GM04503 (cell line): ENCODE measurements at places on chromosomes 3 and 15.

- DNase-seq = no peak
These were observed 16.5 kb downstream of the PODXL2 start for GRCh38 chr3:127645371-127646015.

DNA sequence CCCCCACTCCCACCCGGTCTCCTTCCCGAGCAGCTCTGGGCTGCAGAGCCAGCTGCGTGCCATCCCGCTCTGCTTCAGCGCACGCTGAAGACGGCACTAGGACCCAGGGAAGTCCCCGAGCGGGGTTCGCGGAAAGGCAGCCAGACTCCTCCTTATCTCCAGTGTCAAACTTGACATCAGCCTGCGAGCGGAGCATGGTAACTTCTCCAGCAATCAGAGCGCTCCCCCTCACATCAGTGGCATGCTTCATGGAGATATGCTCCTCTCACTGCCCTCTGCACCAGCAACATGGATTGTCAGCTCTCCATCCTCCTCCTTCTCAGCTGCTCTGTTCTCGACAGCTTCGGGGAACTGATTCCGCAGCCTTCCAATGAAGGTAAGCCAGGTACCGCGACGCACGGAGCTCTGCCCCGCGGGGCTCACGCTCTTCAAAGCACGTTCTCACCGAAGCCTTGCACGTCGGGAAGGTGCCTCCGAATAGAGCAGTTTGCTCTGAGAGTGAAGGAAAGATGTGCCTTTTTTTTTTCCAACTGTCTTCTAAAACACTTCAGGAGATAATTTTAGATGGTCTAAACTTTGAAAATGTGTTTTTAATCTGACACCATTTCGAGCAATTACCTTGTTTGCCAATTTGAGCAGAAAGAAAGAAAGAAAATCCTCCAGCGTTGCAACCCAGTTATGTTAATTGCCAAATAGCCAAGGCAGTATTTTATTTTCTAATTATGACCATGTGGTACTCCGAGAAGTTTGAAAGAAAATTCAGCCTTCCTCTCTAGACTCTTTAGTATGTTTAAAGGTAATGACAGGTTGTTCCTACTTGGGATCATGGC is at the start of gene EPHA3:
TSS of gene EPHA3 (plus strand) at position 161 of the 830 bp plus-strand sequence. CDS start at position 289, 128 bp downstream.
- DNase-seq = no peak

DNA sequence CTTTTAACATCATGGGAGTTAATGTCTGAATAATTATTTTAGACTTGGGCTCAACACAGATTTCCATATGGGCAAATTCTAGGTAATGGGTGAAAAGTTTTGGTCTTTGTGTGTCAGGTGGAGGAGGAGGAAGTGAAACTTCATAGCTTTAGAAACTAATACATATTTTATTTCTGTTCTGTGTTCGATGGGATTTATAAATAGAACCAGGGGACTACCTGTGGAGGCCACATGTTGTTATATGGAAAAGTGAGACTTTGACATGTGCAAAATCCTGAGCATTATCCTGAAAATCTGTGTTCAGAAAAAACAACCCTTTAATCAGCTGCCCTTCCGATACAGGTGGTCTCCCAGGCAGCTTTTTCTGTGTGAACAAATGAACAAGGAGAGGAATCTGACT is 209.5 kb downstream of the SOX2 start:
- no peak for DNase-seq

DNA sequence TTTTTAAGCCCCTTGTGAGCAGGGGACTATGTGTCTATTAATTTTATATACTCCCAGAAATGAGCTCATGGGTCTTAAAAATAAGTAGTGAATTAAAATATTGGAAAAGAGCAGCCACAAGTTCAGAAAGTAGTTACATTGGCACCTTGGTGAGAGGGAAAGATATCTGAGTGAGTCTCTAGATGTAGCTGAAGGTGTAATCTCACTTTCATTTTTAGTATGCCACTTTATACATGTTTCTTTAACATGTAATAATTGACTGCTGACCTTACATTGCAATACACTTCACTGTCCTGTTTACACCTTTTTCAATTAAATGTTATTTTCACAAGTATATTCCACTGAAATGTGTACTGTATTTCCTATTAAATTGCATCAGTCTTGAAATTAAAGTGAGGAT is 12.1 kb upstream of the PAK6 start:
- no peak for DNase-seq

GRCh38 chr15:94327356-94327936 is 96.1 kb downstream of the MCTP2 start:
- DNase-seq = no peak

DNA sequence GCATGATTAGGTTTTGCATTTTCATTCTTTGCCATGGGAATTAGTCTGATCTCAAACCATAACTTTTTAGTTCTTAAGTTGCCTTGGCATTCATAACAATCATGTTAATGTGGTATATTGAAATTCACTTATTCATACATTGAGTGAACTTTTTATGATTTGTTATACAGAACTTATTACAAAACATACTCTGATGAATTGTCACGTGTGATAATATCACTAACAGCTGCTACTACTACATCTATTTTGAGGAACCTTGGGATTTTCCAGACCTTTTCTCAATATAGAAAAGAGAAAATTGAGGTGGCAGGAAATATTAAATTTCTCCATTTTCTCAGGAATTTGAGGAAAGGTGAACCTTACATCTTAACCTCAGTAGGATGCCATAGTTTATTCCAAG is 9.2 kb downstream of the LXN start:
- DNase-seq = no peak

DNA sequence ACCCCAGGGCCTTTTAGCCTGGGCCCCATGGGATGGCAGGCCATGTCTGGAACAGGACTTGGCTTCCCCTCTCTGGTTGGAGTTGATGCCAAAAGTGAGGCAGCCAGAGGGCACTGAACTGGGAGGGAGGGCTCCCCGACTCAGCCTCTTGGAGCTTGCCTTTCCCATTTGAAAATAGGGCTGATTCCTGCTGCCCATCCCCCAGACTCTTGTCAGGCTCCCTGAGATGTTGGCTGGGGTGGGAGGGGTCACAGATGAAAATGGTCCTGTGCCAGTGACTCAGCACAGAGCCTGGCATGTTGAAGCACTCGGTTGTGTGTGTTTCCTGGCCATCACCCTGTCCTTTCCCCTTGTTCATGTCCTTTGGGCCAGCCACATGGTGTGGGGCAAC is 6.6 kb downstream of the PPCDC start:
- peak; percentile 8 for DNase-seq

- DNase-seq = peak; percentile 45
These were observed 340.3 kb downstream of the SLC9A9 start for GRCh38 chr3:143507735-143508580.

DNA sequence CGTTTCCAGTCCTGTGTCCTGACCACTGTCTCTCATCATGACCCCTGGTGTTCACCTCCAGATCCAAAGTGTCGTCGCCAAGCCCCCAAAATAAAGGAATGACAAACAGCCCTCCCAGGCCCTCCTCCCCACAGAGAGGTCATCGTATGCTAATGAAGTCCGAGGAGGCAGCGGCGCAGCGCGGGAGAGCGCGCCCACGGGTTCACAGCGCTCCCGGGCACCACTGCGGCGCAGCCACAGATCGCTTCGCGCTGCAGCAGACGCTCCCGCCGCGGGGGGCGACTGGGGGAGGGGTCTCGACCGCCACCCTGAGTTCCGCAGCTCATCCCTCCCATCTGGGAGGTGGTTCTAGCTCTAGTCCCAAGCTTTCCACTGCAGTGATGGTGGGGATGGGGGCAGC is 1.3 kb downstream of the DGKG start:
- no peak for DNase-seq

GRCh38 chr3:99388780-99389179 is 249.6 kb upstream of the COL8A1 start:
- DNase-seq = no peak

GRCh38 chr3:188673646-188674186 is 498.1 kb upstream of the TPRG1 start:
- DNase-seq = peak; percentile 82

- peak; percentile 31 for DNase-seq
These were observed 30.2 kb downstream of the KCNAB1 start for GRCh38 chr3:156150434-156151066.

- DNase-seq = no peak
These were observed 1.7 kb upstream of the LINGO1 start for GRCh38 chr15:77634266-77634962.

DNA sequence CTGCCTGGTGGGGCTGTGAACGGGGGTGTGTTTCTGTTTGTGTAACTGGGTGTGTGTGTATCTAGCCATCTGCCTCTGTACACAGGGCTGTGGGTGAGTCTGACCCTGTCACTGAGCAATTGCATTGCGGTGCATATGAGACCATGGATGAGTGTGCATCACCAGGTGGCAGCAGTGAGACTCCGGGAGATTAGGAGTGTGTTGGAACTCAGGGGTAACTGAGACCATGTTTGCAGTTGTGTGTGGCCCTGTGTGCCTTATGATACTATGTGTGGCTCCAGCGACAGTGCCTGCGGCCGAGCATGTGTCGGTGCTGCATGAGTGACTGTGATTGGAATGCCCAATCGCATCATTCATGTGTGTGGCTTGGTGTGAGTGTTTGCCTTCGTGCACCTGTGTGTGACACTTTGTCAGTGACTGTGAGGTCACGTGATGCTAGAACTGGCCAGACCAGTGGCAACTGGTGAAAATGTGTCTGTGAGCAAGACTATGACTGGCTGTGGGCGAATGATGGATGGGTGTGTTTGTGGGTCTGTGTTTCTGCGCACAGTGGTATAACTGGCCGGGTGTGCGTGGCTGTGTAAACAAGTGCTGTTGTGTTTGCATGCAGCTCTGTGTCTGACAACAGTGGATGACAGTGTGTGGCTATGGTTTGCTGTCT is 14.0 kb downstream of the VILL start:
- no peak for DNase-seq

- DNase-seq = no peak
These were observed 9.4 kb downstream of the RPLP1 start for GRCh38 chr15:69462030-69462492.

DNA sequence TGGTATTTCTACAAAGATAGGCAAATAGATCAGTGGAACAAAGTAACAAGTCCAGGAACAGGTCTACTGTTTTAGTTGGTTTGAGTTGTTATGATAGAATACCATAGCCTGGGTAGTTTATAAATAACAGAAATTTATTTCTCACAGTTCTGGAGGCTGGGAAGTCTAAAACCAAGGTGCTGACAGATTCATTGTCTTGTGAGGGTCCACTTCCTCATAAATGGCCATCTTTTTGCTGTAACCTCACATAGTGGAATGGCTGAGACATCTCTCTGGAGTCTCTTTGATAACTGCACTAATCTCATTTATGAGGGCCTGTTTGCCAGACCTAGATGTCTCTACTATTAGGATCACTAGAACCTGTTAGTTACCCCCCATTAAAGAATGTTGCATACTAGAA is 152.3 kb upstream of the MYRIP start:
- no peak for DNase-seq

- no peak for DNase-seq
These were observed 346.1 kb downstream of the EPHB1 start for GRCh38 chr3:135141160-135141559.

GRCh38 chr15:31102374-31103342 is 1.1 kb upstream of the TRPM1 start:
- DNase-seq = no peak

- peak; percentile 17 for DNase-seq
These were observed 225.6 kb upstream of the ROPN1 start for GRCh38 chr3:124217542-124217941.

DNA sequence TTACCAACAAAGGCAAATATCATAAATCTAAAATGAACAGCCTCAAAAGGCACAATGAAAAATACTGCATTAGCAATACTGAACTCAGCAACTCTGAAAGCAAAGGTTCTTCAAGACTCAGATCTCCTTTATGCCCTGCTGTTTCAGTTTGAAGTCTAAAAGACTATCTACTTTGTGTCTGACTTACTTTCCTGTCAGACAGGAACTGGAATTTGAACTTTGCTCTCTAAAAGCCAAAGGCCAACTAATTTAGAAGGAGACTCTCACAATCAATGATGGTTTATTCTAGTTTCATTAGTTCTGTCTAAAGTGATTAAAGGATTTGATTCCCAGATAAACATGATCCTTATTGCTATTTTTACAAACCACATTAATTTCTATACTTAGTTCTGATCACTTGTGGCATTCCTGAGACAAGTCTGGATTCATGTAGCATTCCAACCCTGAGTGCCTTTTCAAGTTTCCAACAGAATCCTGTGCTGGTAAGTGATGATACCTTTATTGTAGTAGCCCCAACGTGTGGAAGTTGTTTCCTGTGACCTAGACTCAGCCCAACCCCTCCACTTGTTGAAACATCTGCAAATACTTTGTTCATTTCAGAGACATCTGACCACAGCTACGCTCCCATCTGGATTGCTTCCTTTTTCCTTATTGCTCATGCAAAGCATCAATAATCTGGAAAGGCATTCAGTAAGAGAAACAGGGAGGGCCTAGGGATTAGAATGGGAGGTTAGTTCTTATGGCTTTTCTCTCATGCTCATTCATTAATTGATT is 14.9 kb upstream of the LEKR1 start:
- DNase-seq = peak; percentile 49

- no peak for DNase-seq
These were observed 17.6 kb upstream of the SEMA5B start for GRCh38 chr3:123044981-123045763.

DNA sequence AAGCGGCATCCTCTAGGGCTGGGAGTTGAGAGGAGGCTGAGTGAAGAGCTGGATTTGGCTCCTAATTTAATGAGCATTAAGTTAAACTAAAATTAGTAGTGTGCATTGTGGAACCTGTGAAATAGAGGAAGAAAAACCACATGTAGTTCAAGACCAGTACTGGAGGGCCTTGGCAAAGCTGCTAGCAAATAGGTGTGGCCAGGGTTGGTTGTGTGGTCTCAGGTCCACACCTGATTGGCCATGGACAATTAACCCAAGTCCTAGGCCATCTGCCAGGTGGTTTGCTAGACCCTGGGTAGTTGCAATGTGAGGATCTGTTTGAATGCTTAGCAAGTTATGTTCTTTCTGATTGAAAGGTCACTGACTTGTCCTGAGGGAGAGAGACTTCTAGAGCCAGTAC is 275.5 kb downstream of the PDCD6IP start:
- DNase-seq = no peak

DNA sequence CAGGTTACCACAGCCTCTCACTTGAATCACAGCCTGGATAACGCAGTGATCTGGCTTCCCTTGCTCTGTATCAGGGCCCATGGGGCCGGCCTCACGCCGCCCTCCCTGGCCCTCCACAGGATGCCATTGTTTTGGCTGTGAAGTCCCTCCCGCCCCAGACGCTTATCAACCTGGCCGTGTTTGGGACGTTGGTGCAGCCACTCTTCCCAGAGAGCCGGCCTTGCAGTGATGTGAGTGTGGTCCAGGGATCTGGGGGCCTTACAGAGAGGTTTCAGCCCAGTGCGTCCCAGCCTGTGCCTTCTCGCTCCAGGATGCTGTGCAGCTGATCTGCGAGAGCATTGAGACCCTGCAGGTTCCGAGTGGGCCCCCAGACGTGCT is 6.6 kb downstream of the VWA5B2 start:
- no peak for DNase-seq

- DNase-seq = no peak
These were observed 713.5 kb upstream of the ARPP21 start for GRCh38 chr3:34925851-34926250.

GRCh38 chr15:57626713-57627440 is 35.2 kb downstream of the MYZAP start:
- DNase-seq = no peak
